ENCODE measurements at places on chromosomes 12 and 14.

DNA sequence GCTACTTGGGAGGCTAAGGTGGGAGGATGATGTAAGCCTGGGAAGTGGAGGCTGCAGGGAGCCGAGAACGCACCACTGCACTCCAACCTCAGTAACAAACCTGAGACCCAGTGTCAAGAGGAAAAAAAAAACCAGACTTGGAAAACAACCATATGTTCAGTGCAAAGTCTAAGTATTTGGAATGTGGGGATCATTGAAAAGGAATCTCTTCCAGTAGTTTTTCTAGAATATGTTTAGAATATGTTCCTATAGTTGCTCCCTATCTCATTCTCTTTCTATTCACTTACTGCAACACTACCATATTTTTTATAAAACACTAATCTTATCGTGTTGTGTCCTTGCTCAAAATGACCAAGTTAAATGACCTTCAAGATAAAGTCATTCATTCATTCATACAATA is 423.5 kb upstream of the SOX5 start:
- no peak for DNase-seq

- DNase-seq: peak; percentile 97
Observed at GRCh38 chr12:122078141-122079032, at the start of gene MLXIP. Gene MLXIP (plus strand): TSS chr12:122078756. CDS start chr12:122078854, 98 bp downstream.

DNA sequence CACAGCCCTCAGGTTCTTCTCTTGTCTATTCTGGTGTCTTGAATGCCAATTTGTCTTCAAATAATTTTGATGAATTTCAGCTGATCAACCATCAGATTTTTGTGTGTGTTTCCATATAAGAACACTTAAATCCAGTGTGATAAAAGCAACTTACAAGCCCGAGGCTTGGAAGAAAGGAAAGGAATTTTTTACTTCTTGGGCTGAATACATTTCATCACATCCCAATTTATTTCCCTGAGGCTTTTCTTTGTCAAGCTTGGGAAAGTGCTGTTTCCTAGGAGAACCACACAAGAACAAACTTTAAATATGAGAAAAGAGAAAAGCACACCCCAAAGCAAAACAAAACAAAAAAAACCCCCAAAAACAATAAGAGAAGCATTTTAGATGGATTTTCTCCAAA is 26.6 kb downstream of the GPRC5D start:
- no peak for DNase-seq

- DNase-seq: no peak
Observed at GRCh38 chr12:94689002-94689645, 38.8 kb upstream of the TMCC3 start.

GRCh38 chr12:75783093-75783877 is 248.3 kb downstream of the PHLDA1 start:
- no peak for DNase-seq

GRCh38 chr12:109615556-109616229 is 42.1 kb downstream of the MVK start:
- no peak for DNase-seq

DNA sequence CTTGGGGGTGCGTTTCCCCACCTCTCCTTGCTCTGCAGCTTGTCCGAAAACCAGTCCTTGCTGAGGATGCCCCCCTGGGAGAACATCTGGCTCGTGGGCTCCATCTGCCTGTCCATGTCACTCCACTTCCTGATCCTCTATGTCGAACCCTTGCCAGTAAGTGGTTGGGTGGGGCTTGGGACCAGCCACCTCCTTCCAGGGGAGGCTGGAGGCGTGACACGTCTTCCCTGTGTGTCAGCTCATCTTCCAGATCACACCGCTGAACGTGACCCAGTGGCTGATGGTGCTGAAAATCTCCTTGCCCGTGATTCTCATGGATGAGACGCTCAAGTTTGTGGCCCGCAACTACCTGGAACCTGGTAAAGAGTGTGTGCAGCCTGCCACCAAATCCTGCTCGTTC is 57.5 kb downstream of the ANAPC7 start:
- DNase-seq: peak; percentile 55

DNA sequence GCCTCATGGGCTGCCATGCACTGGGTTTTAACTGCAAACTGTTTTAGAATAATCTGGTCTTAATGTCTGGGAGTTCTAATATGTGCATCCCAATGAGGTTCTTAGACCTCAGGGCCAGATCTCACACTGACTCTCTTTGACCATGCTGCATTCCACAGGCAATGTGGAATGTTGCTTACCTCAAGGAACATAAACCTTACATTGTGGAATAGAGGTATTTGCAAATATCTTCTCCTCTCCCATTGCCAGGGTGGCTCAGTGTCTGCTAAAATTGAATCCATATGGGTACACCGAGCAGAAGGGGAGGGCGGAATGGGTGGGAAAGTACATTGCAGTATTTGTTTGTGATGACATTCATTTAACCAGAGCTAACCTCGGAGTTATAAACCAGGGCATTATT is 78.6 kb downstream of the CHST11 start:
- no peak for DNase-seq

GRCh38 chr12:89087149-89087825 is 265.0 kb downstream of the DUSP6 start:
- DNase-seq: peak; percentile 70

GRCh38 chr14:30813216-30813615 is 61.1 kb upstream of the COCH start:
- no peak for DNase-seq

GRCh38 chr12:69442894-69443293 is 27.3 kb upstream of the FRS2 start:
- peak; percentile 63 for DNase-seq

DNA sequence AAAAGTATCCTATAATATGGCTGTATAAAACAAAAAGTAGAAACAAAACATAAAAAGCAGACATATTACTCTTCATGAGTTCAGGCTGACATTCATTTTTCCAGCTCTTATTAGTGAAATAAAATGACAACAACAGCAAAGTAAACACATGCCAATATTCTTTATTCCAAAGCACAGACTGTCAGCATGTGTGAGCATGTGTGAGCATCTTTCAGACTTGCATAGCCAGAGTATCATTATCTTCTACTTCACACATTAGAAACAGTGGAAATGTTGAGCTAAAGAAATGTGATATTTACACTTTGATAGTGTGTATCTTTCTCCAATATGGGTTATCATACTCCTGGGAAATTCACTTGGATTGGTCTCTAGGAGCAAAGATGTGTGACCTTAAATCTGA is 476.6 kb upstream of the TMEM132C start:
- no peak for DNase-seq

GRCh38 chr12:49330631-49331379 is 6.2 kb downstream of the C1QL4 start:
- DNase-seq: peak; percentile 59

DNA sequence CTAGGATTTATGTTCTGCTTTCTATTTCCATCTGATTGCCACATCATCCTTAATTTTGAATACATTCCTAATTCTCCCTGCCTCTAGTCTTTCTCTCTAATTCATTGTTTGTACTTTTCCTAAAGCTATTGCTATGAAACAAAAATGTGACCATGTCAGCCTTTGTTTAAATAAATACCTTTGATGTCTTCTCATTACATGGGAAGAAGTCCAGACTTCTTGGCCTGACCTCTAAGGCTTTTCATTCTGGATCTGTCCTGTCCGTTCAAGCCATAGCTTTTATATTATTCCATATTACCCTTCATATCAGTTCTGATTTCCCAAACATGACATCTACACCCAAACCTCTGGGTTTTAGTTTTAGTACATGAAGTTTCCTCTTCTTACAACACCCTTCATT is 91.4 kb downstream of the CDK17 start:
- DNase-seq: no peak

GRCh38 chr14:43449291-43449690 is 1057.8 kb downstream of the FSCB start:
- no peak for DNase-seq

DNA sequence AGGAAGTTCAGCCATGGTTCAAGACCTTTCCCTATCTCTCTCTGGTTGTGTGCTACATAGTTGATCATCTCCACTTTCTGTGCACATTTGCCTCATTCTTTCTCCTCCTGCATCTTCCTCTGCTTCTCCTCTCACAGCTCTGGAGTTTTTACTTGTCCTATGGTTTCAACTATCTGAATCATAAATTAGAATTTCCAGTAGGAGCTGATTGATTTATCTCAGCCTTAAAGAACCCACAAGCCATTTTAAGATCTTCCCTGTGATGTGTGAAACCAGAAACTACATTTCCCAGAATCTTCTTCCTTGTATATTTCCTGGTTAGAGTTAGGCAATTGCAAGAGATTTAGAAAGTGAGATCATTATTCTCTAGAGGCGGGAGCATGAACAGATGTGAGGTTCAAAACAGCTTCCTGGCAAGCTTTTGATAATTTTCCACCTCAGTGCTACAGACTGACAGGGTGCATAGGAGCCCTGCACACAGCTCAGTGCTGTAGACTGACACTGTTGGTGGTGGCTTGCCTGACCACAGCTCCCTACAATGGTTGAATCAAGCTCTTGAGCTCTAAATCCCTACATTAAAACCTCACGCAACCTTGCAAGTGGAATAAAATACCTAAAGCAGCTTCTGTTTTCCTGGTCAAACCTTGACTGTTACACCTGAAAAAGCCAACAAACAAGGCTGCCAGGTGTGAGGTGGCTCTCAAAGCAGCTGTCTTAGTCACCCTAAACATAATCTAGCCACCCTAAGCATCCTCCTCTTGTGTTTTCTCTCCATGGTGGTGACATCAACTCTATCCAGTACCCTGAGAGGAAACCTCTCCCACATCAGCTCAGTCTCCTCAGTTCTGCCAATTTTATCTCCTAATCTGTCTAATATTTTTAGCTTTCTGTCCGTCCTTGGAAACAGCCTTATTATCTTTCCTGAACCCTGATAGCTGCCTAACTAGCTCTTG is 21.5 kb upstream of the IFNG start:
- no peak for DNase-seq

- no peak for DNase-seq
Observed at GRCh38 chr14:56129933-56130332, 11.7 kb downstream of the PELI2 start.

- DNase-seq: no peak
Observed at GRCh38 chr14:71890541-71890940, 41.7 kb upstream of the RGS6 start.

GRCh38 chr14:79598339-79598738 is 613.0 kb downstream of the DIO2 start:
- DNase-seq: no peak

DNA sequence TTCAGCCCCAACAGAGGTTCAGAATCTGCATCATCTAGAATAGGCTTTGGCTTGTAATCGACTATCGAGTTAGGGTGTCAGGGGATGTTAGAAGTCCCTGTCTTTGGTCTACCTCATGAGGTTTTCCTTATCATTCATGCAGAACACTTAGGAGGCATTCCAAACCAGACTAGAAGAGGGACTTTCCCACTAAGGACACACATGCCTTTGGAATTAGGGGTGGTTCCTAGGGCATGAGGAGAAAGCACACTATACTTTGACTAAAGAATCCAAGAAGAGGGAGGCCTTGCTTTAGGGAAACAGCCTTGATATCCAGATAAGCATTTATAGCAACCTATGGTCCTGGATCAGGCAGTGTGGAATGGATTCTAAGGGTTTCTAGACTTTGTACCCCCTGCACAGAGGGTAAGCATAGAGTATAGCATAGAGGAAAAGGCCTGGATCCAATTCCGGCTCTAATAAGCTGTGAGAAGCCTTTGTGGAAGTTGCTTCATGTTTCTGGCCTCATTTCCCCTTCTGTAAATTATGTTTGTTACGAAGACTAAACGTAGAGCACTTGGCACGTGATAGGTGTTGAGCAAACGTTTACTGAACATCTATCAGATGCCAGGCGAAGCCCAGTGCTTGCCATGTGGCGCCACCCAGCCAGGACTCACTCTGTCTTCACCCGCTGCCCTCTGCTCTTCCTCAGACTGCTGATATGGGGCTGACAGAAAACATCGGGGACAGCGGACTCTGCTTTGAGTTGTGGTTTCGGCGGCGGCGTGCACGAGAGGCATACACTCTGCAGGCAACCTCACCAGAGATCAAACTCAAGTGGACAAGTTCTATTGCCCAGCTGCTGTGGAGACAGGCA is 13.2 kb downstream of the ZNF219 start:
- DNase-seq: no peak

- DNase-seq: no peak
Observed at GRCh38 chr14:34501004-34501580, 38.4 kb downstream of the EAPP start.

DNA sequence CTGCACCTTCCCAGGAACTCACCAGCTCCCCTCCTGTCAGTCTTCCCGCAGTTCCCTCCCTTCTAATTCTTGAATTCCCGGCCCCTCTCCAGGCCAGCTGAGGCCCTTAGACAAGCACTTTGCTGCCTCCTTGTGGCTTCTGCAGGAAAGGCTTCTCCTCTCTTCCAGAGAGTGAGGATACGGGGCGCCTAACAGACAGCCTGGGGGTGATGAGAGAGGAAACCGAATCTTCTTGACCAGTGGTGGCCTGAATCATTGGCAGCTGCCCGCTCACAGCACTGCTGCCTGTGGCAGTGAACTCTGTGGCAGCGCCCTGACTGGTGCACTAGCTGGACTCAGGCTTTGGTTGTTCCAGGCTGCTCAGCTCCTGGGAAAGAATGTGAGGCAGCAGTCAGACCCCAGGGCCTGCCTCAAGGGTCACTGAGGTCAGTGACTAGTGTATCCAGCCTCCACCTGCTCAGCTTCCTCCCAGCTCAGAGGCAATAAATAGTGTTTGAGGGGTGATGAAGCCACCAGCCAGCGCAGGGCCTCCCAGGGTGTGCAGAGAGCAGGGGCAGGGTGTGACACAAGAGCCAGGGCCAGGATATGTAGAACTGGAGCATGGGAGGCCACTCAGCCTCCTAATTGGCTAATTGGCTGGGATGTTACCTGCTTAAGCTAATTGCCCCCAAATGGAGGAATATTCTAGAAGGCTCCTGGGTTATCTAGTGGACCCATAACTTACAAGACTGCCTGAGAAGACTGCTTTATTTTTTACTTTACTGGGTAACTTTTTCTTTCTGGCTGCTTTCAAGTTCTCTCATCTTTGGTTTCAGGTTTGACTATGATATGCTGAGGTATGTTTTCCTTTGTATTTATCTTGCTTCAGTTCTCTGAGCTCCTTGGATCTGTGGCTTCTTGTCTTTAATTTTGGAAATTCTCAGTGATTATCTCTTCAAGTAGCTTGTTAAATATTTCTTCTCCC is 12.9 kb upstream of the MCRS1 start:
- DNase-seq: peak; percentile 99

DNA sequence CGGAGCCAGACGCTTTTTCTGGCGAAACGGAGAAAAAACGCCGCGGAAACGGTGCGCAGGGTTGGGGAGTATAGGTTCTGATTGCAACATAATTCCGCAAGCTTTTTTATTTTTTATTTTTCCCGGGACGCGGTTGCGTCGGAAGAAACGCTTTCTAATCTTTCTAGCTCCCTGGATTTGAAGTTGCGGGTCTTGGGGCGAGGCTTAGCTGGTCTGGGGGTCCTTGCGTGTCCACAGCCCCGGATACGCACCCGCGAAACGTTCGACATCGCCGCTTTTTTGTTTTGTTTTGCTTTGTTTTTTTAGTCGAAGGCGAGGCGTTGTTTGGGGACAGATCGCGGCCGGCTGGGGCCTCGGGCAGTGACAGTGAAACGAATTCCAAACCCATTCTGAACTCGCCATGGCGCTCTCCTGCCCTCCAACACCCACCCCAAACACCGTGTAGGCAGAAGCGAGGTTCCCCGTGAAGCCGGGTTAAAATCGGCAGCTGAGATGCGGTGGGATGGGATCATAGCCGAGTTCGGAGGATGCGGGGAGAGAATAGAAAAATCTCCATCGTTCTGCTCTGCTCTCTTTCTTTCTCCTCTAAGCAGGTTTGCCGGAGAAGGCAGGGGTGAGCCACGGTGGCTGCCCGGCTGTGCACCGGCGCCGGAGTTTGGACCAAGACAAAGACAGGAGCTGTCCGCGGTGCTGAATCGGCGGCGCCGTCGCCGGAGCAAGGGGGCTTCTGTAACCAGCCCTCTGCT is 8.1 kb upstream of the LHX5 start:
- DNase-seq: peak; percentile 97

GRCh38 chr12:124623344-124624035 is 56.1 kb upstream of the NCOR2 start:
- no peak for DNase-seq
